ENCODE measurements at places on chromosomes 4 and X.

GRCh38 chrX:13845721-13846378 is 29.0 kb upstream of the GPM6B start:
- no peak for DNase-seq

GRCh38 chrX:46704767-46705386 is 54.0 kb downstream of the SLC9A7 start:
- no peak for DNase-seq

GRCh38 chr4:30783751-30784150 is 63.6 kb downstream of the PCDH7 start:
- no peak for DNase-seq

GRCh38 chr4:35695003-35695402 is 549.3 kb downstream of the ARAP2 start:
- no peak for DNase-seq

- DNase-seq = no peak
Observed at GRCh38 chr4:131531087-131531486, 1618.0 kb upstream of the PCDH10 start.

DNA sequence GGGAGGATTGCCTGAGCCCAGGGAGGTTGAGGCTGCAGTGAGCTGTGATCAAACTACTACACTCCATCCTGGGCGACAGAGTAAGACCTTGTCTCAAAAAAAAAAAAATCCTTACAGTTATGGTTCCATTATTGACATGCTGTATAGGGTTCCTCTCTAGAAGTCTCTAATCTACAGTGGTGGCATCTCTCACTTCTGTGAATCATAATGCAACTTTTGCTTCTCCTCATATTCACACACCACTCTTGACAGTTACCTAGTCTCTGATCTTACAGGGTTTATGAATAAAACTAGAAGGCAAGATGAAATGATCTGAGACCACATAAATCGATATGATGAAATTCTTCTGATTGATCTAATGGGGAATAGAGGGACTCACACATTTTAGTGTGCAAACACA is 40.6 kb downstream of the DOCK11 start:
- no peak for DNase-seq

- no peak for DNase-seq
Observed at GRCh38 chrX:45912316-45912715, 632.9 kb downstream of the ZNF674 start.

DNA sequence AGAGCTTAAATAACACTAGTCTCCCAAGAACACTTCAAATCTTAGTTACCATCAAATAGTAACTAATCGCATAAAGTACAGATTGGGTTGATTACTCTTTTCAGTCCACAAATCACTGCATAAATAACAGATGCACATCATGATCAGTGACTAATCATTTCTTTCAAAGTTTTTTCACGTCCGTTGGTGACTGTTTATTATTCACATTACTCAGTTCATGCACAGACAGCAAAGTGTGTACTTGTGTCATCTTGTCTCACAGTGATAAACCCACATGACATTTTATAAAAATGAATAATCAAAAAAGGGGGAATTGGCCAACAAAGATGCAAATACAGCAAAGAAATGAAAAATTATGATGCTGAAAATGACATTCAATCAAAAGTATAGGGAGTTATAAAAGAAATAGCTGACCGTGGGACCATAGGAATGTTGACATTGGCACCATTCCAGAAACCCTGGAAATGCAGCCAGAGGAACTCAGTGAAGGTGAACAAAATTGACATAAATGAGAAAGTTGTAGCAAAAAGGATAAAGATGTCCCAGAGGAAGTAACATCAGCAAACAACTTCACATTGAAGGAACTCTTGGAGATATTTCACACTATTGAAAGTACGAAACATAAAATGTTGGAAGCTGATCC is 161.5 kb downstream of the SOX3 start:
- DNase-seq = peak; percentile 1

DNA sequence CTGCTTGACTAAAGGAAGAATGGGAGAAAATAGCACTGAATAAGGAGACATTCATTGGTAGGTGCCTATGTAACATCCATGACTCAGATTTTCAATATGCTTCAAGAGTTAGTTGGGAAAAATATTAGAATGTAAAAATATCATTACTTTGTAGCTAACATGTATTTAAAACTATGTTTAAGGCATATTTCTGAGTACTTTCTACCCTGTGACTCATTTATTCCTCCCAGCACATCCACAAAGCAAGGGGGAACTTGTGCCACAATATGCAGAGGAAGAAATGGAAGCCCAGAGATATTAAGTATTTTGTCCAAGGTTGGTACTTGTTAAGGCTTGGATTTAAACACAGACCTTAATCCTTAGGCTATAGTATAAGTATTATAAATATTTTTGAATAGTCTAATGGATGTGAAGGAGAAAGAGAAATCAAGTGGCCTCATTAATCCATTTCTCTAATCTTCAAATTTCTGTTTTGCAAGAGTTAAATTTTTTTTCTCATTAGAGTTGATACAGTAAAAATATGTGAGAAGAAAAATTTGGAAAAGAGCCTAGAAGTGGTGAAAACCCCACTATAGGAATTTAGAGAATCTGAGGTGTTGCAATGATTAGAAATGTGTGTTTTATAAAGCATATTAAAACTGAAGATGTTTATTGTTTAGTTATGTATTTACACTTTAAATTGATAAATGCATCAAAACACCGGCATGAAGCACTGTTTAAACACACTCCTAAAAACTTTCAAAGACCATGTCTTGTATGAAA is 149.3 kb upstream of the GYPA start:
- DNase-seq = peak; percentile 69

GRCh38 chrX:53682885-53683555 is 3.5 kb downstream of the HUWE1 start:
- DNase-seq = peak; percentile 59

GRCh38 chrX:39883666-39884065 is 214.1 kb downstream of the BCOR start:
- no peak for DNase-seq

- DNase-seq = peak; percentile 57
Observed at GRCh38 chrX:106286053-106286650, 118.0 kb downstream of the PWWP3B start.

DNA sequence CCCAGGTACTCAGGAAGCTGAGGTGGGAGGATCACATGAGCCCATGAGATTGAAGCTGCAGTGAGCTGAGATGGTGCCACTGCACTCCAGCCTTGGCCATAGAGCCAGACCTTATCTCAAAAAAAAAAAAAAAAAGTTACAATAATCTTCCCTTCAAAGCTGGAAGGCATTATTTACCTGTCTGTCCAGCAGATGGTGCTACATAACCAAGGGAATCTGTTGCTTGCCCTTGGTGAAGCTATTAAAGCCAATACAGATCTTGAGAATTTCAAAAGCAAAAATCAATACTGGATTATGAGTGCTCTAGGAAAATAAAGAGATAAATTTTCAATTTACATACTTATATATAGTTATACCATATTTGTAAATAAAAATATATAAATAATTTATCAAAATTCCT is 25.9 kb downstream of the PKD2 start:
- peak; percentile 66 for DNase-seq

Data from fibroblast of upper back skin (primary cell).